ENCODE measurements at places on chromosomes 4 and X. TPM values are rescaled to one million over a fixed set of nuclear protein-coding genes. Genes with fewer than 3 reads are reported as not detected.

- no peak for DNase-seq
Observed at GRCh38 chr4:80029364-80029763, 43.7 kb downstream of the ANTXR2 start.

- no peak for DNase-seq
Observed at GRCh38 chr4:154560824-154561231, 2.0 kb upstream of the FGB start.

DNA sequence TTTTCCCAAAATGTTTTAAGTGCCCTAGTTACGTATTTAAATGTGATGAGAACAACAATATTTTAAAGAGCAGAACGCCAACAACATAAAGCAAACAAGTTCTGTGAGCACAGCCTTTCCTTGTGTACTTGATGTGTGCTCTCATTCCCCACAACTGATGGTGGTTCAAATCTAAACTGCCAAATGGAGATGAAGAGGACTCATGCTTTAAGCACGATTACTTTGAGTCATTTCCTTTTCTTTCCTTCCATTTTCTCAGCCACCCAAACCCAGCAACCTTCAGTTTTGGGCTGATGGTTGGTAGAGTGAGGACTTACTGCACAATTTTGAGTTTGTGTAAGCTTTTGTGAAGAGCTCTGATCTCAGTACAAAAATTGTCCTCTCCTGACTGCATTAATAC is 1.7 kb downstream of the NSD2 start:
- no peak for DNase-seq

Gene TRMT10A
- polyA plus RNA-seq = 6.2 TPM

DNA sequence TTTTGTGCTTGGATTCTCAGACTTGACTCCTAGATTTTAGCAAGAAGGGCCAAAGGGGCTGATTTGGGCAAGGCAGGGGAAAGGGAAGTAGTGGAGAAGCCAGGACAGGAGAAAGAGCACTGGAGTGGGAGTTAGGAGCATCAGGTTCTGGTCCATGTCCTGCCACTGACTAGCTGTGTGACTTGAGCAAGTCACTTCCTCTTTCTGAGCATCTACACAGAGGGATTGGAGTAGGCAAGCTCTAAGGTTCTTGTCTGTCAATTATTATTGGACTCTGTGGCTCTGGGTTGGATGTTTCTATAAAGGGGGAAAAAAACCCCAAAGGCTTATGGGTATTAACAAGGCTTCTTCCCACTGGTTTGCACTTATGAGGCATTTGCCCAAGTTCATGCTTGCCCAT is 24.4 kb downstream of the PLAC1 start:
- no peak for DNase-seq

DNA sequence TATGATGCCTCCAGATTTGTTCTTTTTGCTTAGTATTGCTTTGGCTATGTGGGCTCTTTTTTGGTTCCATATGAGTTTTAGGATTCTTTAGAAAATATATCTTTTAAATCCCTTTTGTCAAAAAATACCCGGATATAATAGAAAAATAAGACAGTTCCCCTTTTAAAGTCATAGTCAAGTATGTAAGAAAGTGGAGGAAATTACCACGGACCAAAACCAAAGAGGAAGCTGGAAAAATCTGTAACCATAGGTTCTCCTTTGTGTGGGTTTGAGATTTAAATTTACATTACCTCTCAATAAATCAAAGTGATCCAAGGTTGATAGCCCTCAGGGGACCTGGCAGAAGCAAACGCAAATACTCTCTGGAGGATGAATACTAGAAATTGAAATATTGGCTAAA is 58.3 kb upstream of the PACRGL start:
- no peak for DNase-seq

Gene PLK4
- polyA plus RNA-seq = 5.4 TPM

- no peak for DNase-seq
Observed at GRCh38 chrX:133380711-133381619, 34.3 kb downstream of the GPC4 start.

GRCh38 chr4:127188847-127189246 is 443.9 kb upstream of the INTU start:
- DNase-seq = no peak

DNA sequence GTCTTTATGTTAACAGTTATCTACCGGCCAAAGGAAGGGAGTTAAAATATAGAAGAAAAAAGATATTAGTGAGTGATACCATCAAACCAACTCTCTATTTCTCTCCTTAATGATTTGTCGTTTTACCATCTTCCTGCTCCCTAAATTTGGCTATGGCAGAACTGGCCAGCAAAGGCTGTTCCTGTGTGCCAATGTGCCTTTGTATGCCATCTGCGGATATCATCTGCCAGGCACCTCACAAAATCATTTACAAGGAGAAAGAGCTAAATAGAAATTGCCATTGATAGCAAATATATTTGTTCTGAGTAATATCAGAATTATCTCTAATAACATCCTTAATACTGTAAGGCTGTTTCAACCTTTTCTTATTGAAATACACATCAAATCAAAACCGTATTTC is 22.4 kb downstream of the GPM6A start:
- DNase-seq = no peak

Gene GAGE12F
- polyA plus RNA-seq = not detected

Gene PABPC5
- polyA plus RNA-seq = 2.8 TPM

- DNase-seq = no peak
Observed at GRCh38 chr4:498328-498904, 540 bp downstream of the ZNF721 start.
